Hypothalamus (tissue), 51 donors: ENCODE measurements at places on chromosomes 5 and 9.

DNA sequence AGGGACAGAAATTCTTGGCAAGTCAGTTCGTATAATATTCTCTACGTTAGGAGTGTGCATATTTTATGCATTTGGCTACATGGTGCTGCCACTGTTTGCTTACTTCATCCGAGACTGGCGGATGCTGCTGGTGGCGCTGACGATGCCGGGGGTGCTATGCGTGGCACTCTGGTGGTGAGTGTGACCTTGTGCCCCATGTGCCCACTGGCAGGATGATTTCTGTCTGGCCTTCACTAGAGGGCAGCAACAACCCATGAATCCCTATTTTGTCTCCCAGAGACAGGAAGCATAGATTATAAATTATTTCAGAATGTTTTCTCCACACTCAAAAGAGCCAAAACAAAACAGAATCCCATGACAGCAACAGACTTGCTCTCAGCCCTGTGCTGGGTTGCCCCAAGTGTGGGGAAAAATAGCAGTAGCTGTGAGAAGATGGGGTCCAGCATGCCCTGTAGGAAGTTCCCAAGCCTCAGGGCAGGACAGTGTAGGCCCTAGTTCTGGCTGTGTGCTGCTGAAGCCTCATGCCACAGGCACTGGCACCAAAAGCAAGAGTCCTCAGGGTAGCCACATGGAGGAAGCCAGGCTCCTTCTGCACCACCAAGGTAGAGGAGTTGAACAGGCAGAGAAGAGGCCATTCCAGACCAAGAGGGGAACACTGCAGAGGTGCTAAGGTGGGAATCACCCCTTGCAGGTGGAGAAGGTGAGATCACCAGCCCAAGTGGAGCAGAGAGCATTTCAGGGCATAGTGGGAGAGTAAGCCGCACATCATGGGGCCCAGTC is 16.0 kb downstream of the SLC22A5 start:
- no peak for DNase-seq

DNA sequence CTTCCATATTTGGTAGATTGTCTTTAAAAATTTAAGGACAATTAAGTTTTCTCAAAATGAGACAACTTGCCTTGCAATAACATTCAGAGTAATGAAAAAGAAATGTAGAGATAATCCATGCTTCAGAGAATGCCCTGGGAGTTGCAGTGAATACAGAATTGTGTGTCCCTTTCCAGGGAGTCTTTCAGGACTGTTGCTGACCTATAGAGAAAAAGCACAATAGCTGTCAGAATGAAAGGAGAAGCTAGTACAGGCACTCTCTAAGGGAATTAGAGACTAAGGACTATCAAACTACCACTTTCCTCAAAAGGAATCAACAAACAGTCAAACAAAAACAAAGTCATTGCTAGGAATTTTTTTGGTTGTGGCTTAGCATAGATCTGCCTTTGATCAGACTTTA is 93.0 kb downstream of the CCDC192 start:
- no peak for DNase-seq

DNA sequence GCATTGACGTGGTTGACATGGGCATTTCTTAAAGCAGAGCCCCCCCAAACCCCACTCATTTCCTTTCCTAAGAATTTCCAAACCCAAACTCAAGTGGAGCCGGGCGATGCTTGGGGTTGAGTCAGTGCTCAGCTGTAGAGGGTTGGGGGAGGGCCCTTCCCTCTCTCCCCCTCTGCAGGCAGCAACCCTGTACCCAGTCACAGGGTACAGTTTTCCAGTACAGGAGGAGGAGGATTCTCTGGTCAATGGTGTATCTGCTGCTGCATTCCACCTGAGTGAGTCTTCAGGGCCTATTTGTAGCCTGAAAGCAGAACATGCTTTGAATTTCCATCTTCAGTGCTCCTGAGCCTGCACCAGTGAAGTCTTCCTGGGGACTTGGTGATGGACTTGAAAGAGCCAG is 55.8 kb downstream of the ENTREP1 start:
- no peak for DNase-seq

DNA sequence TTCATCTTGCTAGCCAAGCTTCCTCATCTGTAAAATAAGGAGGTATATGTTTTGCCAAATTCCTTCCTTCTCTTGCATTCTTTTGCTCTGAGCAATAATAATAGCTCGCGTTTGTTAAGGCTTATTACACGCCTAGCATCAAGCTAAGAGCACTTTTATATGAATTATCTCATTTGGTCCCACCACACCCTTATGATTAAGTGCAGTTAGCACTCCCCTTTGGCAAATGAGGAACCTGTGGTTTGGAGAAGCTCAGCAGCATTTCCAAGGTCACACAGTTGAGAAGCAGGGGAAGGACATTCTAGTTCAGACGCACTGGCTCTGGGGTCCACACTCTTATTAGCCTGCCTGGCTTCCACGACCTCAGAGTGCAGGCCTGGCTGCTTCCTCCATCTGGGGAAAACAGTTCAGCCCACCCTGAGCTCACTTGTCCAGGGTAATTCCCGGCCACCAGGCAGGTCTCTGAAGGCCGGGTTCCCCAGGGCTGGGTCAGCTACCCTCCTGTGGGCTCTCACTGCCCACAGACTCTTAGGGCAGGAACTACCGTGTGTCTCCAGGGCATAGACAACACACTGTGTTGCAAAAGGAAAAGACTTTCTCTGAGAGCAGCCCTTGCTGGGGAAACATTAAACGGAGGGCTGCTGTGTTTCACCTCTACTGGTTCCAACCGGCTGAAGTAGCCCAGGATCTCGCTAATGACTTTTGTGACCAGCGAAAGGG is 9.9 kb upstream of the FBP1 start:
- no peak for DNase-seq

GRCh38 chr9:108834959-108835665 is 20.7 kb downstream of the ACTL7B start:
- no peak for DNase-seq
